ENCODE measurements at places on chromosomes 6 and 20. TPM values are rescaled to one million over a fixed set of nuclear protein-coding genes. Genes with fewer than 3 reads are reported as not detected.
A peak's percentile ranks its signal among the peaks of the same experiment; 100 is the strongest.

Gene OR2H1
- not detected for total RNA-seq

Gene SLC22A3
- total RNA-seq = not detected

Gene NR2E1
- not detected for total RNA-seq

Gene NANP
- total RNA-seq = 6.4 TPM

Gene GSTA3
- not detected for total RNA-seq

Gene SGK2
- 0.27 TPM for total RNA-seq

Gene IMPG1
- total RNA-seq = not detected

Gene MC3R
- total RNA-seq = not detected

Gene NKAPL
- not detected for total RNA-seq

Gene ARMC12
- total RNA-seq = 3.1 TPM

Gene NHSL1
- 1.1 TPM for total RNA-seq

Gene BMP6
- total RNA-seq = 0.36 TPM

Gene EFCAB8
- 0.45 TPM for total RNA-seq

Gene TBXT
- total RNA-seq = not detected

GRCh38 chr20:33604084-33604990 is 57.8 kb upstream of the C20orf144 start:
- H3K27ac ChIP-seq = no peak overlapping the region
- no peaks in the 10 kb centered on the region for H3K27me3 ChIP-seq
- H3K4me3 ChIP-seq = no peak overlapping the region
- H3K36me3 ChIP-seq = peaks cover 7% of the 10 kb centered on the region
- DNase-seq = no peak

- H3K4me1 ChIP-seq = peaks cover 44% of the 10 kb centered on the region
- no peaks in the 10 kb centered on the region for H3K27me3 ChIP-seq
- H3K36me3 ChIP-seq = peaks cover 30% of the 10 kb centered on the region
- DNase-seq = no peak
- peak overlapping the region; percentile 41 for H3K27ac ChIP-seq
Observed at GRCh38 chr20:35489717-35490116, 34.3 kb downstream of the CEP250 start.

GRCh38 chr20:24950836-24951525 is 1.9 kb downstream of the CST7 start:
- no peak for DNase-seq
- H3K36me3 ChIP-seq = peaks cover 32% of the 10 kb centered on the region
- peak overlapping the region; percentile 22 for H3K4me3 ChIP-seq
- no peaks in the 10 kb centered on the region for H3K27me3 ChIP-seq
- H3K27ac ChIP-seq = no peak overlapping the region
- H3K4me1 ChIP-seq = peaks cover 52% of the 10 kb centered on the region

GRCh38 chr6:96926425-96926824 is 1.9 kb downstream of the KLHL32 start:
- no peak for DNase-seq
- no peak overlapping the region for H3K4me3 ChIP-seq
- peaks cover 3% of the 10 kb centered on the region for H3K27me3 ChIP-seq
- H3K4me1 ChIP-seq = peaks cover 33% of the 10 kb centered on the region

- no peak within 1 kb of the TSS for H3K4me3 ChIP-seq
- no peaks in the 10 kb centered on the region for H3K27me3 ChIP-seq
- no peaks in the 10 kb centered on the region for H3K36me3 ChIP-seq
- H3K27ac ChIP-seq = no peak within 1 kb of the TSS
Observed at GRCh38 chr20:37261714-37262113, at the start of gene GHRH. GHRH (minus strand) TSS chr20:37261814; CDS start chr20:37256889, 4,925 bp downstream.

DNA sequence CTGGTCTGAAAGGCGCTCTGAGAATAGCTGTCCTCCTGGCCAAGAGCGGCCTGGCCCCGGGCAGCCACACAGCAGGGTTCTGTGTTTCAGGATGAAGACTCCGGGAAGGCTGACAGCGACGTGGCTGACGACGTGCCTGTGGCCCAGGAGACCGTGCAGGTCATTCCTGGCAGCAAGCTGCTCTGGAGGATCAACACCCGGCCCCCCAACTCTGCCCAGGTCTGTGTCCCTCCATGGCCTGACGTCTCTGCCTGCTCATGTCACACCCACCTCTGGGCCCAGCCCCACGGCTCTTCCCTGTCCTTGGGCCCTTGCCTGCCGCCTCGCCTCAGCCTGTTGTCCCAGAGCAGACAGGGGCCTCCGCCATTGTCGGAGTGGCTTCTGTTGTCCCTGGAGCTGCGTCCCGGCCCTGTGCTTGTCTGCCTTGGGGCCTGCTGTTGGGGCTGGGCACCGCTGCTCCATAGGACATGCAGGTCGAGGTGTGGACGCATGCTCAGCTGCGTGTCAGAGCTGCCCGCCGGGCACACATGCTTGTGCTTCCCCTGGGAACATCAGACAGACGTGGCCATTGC is 16.2 kb upstream of the ADRM1 start:
- no peak overlapping the region for H3K27ac ChIP-seq
- DNase-seq = no peak
- H3K4me1 ChIP-seq = no peaks in the 10 kb centered on the region
- no peaks in the 10 kb centered on the region for H3K27me3 ChIP-seq
- no peak overlapping the region for H3K4me3 ChIP-seq
- peaks cover 11% of the 10 kb centered on the region for H3K36me3 ChIP-seq

- no peaks in the 10 kb centered on the region for H3K27me3 ChIP-seq
- DNase-seq = no peak
- H3K4me1 ChIP-seq = no peaks in the 10 kb centered on the region
- no peak overlapping the region for H3K4me3 ChIP-seq
Observed at GRCh38 chr6:126696921-126697693, 357.2 kb downstream of the CENPW start.

- no peak for DNase-seq
- H3K36me3 ChIP-seq = peaks cover 20% of the 10 kb centered on the region
- H3K4me1 ChIP-seq = peaks cover 34% of the 10 kb centered on the region
- H3K27me3 ChIP-seq = no peaks in the 10 kb centered on the region
- no peak overlapping the region for H3K27ac ChIP-seq
Observed at GRCh38 chr6:63677282-63677681, 41.7 kb downstream of the PHF3 start.

DNA sequence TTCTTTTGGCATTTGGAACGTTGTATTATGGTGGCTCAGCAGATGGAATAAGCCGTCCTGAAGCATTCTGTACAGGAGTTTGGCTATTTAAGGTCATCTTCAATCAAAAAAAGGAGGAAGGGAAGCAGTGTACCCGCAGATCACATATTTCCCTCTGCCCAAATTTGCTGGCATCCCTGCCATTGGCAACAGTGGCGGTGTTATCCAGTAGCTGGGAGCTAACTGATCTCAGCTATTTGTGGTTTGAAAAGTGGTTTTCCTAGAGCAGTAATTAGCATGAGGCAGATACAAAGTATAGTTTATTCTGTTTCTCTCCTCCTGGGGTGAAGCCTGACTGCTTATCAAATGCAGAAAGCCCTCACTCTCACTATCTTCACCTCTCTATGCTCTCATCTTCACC is 576.8 kb downstream of the QKI start:
- H3K4me3 ChIP-seq = no peak overlapping the region
- no peaks in the 10 kb centered on the region for H3K4me1 ChIP-seq
- H3K27me3 ChIP-seq = peaks cover 4% of the 10 kb centered on the region
- no peak overlapping the region for H3K27ac ChIP-seq
- DNase-seq = no peak

GRCh38 chr6:8940356-8940755 is 505.0 kb upstream of the SLC35B3 start:
- H3K27me3 ChIP-seq = peaks cover 3% of the 10 kb centered on the region
- H3K4me1 ChIP-seq = no peaks in the 10 kb centered on the region
- no peak overlapping the region for H3K4me3 ChIP-seq
- no peak for DNase-seq
- H3K27ac ChIP-seq = no peak overlapping the region

DNA sequence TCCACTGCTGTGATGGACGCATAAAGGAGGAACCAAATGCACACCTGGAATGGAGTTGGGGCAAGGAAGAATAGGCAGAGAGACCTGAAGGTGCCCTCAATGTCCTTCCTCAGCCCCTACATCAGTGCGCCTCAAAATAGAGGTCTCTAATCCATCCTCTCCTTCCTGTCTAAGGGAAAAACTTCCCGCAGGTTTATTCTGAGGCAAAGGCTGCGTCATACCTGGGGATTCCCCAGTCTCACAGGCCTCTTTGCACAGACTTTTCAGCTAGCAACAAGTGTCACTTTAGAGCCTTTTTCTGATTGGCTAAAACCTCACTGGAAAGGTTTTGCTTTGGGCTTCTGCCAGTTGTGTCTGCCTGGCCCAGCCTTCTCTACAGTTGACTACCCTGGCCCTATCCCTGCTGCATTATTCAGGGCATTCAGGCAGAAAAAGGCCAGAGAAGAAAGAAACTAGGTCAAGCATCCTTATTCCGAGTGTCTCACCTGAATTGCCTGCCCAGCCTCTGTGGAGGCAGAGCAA is 1.8 kb upstream of the HLA-DQB1 start:
- peak; percentile 74 for DNase-seq
- peaks cover 40% of the 10 kb centered on the region for H3K4me1 ChIP-seq
- no peak overlapping the region for H3K27ac ChIP-seq

GRCh38 chr20:33280775-33281174 is 2.2 kb upstream of the BPIFB1 start:
- H3K27me3 ChIP-seq = peaks cover 2% of the 10 kb centered on the region
- no peak overlapping the region for H3K4me3 ChIP-seq
- H3K4me1 ChIP-seq = no peaks in the 10 kb centered on the region
- no peak overlapping the region for H3K27ac ChIP-seq
- DNase-seq = no peak

DNA sequence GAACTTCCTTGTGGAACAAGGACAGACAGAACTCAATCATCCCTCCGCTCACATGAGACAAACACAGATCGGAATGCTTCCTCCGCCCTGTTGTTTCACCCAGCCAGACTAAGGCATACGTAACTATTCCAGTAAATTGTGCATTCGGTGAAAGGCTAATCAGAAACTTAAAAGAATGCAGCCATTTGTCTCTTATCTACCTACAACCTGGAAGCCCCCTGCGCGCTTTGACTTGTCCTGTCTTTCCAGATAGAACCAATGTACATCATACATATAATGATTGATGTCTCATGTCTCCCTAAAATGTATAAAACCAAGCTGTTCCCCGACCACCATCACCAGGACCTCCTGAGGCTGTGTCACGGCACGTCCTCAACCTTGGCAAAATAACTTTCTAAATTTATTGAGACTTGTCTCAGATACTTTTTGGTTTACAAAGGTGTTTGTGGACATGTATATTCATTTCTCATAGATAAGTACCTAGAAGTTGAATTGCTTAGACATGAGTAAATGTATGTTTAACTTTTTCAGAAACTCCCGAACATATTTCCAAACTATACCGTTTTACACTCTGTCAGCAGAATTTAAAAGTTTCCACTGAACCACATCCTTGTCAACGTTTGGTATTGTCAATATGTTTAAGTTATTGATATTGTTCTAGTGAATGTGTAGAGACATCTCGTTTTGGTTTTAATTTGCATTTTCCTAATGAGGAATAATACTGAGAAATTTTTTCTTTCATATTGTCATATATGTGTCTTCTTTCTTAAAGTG is 197.6 kb upstream of the THBS2 start:
- no peak for DNase-seq
- H3K4me3 ChIP-seq = no peak overlapping the region
- no peaks in the 10 kb centered on the region for H3K27me3 ChIP-seq
- H3K4me1 ChIP-seq = no peaks in the 10 kb centered on the region
- no peak overlapping the region for H3K27ac ChIP-seq

DNA sequence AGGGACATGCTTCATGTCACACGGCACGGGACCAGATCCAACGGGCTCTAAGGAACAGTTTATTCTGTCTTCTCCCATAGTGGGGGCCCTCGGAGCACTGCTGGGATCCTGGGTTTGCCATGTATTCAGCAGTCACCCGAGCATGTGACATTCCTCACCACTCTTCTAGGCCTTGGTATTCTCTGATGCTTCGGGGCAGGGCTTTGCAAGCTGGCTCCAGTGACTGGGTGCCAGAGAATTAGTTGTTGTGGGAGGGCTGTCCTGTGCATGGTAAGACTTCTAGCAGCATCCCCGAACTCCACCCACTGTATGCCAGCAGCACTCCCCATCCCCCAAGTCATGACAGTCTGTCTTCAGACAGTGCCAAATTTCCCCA is 5.4 kb downstream of the CCN5 start:
- no peaks in the 10 kb centered on the region for H3K4me1 ChIP-seq
- no peak for DNase-seq
- H3K36me3 ChIP-seq = no peaks in the 10 kb centered on the region
- H3K27ac ChIP-seq = no peak overlapping the region

GRCh38 chr6:1686117-1687098 is 76.7 kb downstream of the FOXC1 start:
- no peak overlapping the region for H3K4me3 ChIP-seq
- H3K27ac ChIP-seq = no peak overlapping the region
- H3K4me1 ChIP-seq = no peaks in the 10 kb centered on the region
- DNase-seq = no peak
- no peaks in the 10 kb centered on the region for H3K27me3 ChIP-seq

- no peaks in the 10 kb centered on the region for H3K4me1 ChIP-seq
- H3K36me3 ChIP-seq = no peaks in the 10 kb centered on the region
- H3K27ac ChIP-seq = no peak overlapping the region
- no peak for DNase-seq
- H3K27me3 ChIP-seq = no peaks in the 10 kb centered on the region
Observed at GRCh38 chr6:115203381-115203780, 857.3 kb downstream of the FRK start.

- H3K36me3 ChIP-seq = no peaks in the 10 kb centered on the region
- no peak for DNase-seq
- no peak overlapping the region for H3K4me3 ChIP-seq
- peaks cover 47% of the 10 kb centered on the region for H3K4me1 ChIP-seq
- H3K27ac ChIP-seq = no peak overlapping the region
Observed at GRCh38 chr6:5287205-5287965, 26.1 kb downstream of the FARS2 start.

- H3K27ac ChIP-seq = no peak overlapping the region
- no peaks in the 10 kb centered on the region for H3K4me1 ChIP-seq
- no peak overlapping the region for H3K4me3 ChIP-seq
- no peaks in the 10 kb centered on the region for H3K36me3 ChIP-seq
- no peak for DNase-seq
- H3K27me3 ChIP-seq = peaks cover 2% of the 10 kb centered on the region
Observed at GRCh38 chr6:34052918-34053608, 92.8 kb downstream of the GRM4 start.

DNA sequence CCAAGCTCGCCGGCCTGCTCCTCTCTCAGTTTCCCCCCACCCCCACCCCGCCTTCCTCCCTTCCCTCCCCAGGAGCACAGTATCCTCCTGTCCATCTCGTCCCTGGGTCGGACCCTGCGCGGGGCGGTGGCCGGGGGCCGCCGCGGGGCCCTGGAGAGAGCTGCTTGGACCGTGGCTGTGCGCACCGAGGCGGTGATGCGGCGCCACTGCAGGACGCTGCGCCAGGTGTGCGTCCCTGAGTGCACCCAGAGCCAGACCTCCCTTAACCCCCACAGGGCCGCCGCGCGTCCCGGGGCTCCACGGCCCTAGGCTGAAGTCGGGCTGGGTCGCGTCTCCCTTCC is 2.2 kb downstream of the C20orf204 start:
- peaks cover 53% of the 10 kb centered on the region for H3K4me1 ChIP-seq
- H3K27me3 ChIP-seq = peaks cover 2% of the 10 kb centered on the region
- peaks cover 2% of the 10 kb centered on the region for H3K36me3 ChIP-seq
- no peak for DNase-seq
- no peak overlapping the region for H3K27ac ChIP-seq

GRCh38 chr20:13305284-13305683 is 84.2 kb downstream of the ISM1 start:
- DNase-seq = no peak
- no peak overlapping the region for H3K4me3 ChIP-seq
- no peaks in the 10 kb centered on the region for H3K36me3 ChIP-seq
- no peaks in the 10 kb centered on the region for H3K4me1 ChIP-seq

- DNase-seq = no peak
- H3K27ac ChIP-seq = no peak overlapping the region
- peak overlapping the region; percentile 81 for H3K4me3 ChIP-seq
Observed at GRCh38 chr6:27333642-27334040, 21.6 kb upstream of the POM121L2 start.
